ENCODE measurements at places on chromosomes 12 and 14.

DNA sequence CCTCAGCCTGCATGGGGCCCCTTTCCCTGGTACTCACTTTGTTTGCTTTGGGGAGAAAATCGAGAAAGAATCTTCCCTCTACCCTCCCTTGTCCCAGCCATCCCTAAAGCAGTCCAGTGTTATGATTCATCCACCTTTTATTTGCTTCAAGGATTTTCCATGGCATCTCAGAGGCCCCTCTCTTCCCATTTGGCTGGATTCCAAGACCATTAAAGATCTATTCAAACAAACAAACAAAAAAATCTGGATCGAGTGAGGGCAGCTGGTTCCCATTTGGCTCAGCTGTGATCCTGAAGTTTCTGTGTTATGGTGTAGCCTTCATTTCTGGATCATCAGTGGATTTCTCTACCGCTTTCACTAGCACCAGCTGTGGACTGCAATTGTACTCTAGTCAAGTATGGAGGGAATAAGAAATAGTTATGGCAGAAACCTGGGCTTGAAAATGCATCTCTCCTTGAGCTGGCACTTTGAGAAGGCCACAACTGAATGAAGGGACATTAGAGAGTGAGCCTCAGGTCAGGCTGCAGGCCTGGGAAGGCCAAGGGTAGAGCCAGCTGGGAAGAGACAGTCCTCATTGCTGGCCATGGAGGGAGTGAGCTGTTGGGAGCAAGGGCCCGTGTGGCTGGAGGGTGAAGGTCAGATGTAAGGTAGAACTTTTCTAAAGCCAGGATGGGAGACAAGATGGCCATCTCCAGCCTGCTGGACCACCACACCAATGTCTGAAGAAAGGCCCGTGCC lies 13.7 kb downstream of the KRT71 start:
- no peak for DNase-seq

DNA sequence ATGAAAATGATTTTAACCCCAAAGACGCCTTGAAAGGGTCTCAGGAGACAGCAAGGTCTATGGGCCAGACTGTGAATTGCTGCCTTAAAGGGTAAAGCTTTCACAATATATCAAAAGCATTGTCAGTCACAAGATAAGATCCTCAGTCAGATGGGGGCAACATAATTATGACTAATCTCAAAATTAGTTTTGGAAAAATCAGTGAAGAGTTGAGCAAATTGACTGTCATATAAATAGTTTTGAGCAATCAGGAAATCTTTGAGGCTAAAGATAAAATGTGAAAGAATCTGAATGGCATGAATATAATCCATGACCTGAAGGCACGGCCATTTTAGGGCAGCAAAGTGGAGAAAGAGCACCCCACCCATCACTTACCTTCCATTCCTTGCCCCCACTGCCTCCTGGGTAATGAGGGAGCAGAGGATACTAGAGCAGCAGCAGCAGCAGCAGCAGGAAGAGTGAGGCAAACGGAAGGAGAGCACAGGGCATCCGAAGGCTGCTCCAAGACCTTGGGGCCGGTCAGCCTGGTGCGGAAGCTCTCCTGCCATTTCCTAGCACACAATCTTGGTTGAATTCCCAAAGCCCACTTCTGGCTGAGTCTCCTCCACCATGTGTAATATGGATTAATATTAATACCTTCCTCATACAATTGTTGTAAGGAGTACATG lies 7.0 kb downstream of the STON2 start:
- no peak for DNase-seq

DNA sequence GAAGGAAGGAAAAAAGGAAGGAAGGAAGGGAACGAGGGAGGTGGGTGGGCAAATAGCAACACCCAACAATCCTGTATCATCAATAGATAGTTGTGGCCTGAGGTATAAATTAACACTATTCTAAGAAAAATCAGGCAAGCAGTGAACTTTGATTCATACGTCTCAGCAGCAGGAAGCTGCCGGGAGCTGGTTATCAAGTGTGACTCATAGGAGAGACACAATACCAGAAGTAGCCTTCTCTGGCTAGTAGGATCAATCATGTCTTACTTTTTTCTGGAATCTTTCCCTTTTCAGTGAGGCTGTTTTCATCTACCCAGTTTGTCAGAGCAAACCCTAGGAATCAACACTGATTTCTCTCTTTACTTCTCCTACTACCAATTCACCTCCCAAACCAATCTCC lies 780.5 kb downstream of the NRXN3 start:
- no peak for DNase-seq

DNA sequence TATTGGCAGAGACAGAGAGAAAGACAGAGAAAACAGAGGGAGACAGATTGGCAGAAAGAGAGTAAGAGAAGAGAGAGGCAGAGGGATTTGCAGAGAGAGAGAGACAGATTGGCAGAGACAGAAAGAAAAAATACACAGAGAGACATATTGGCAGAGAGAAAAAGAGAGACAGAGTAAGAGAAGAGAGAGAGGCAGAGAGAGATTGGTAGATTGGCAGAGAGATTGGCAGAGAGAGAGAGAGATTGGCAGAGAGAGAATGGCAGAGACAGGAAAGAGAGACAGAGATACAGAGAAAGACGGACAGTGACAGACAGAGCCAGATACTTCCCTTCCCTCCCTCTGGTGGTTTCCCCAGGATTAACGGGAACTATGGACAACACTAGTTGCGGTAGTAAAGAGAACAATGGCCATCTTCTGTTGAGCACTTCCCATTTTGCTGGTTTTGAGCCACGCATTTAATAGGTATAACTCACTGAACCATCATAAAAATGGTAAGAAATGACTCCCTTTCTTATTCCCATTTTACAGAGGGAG lies 2.6 kb upstream of the NOS1 start:
- no peak for DNase-seq

DNA sequence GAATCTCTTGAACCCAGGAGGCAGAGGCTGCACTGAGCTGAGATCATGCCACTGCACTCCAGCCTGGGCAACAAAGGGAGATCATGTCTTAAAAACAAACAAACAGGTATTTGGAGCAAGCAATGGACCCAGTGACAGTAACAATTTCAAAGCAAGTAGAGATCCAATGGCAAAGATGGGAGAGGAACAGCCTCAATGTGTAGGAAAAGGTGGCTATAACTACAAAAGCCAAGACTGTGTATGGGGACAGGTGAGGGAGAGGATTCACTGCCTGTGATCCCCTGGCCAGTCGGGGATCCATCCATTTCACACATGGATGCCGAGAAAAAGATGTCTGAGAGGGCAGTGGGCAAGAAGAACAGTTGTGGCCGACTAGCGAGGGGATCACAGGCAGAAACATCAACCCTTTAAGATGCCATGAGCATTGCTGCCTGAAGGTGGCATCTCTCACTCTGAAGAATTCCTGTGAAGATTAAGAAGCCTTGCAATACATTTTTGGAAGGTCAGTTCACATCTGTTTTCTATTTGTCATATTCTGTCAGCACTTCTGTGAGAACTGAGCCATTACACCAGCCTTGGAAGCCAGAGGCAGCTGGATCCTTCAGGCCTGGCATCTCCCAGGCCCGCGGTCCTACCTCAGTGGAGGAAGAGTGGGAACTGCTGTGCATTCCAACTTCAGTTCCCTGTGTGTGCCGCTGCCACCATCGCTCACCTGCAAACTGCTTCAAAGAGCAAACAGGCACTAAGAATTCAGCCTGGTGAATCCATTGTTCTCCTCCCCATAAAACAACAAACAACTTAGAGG lies 54.5 kb upstream of the FRS2 start:
- peak; percentile 58 for DNase-seq

DNA sequence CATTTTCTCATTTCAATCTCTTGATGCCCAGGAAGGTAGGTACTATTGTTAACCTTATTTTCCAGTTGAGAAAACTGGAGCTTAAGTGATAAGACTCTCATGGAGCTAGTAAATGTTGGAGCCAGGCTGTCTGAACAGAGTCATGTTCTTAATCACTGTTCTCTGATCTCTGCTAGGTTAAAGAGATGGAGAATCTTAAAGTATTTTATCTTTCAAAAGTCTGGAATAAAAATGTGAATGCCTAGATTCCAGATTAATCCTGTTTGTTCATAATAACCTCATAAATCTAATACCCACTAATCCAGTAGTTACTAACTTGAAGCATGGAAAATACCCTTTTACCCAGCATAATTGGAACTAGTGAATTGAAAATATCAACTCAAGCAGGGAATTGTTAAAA lies 341.0 kb upstream of the RGS6 start:
- no peak for DNase-seq

- DNase-seq, result no peak
Measured at GRCh38 chr14:104882991-104883660, 18.1 kb downstream of the CEP170B start.

DNA sequence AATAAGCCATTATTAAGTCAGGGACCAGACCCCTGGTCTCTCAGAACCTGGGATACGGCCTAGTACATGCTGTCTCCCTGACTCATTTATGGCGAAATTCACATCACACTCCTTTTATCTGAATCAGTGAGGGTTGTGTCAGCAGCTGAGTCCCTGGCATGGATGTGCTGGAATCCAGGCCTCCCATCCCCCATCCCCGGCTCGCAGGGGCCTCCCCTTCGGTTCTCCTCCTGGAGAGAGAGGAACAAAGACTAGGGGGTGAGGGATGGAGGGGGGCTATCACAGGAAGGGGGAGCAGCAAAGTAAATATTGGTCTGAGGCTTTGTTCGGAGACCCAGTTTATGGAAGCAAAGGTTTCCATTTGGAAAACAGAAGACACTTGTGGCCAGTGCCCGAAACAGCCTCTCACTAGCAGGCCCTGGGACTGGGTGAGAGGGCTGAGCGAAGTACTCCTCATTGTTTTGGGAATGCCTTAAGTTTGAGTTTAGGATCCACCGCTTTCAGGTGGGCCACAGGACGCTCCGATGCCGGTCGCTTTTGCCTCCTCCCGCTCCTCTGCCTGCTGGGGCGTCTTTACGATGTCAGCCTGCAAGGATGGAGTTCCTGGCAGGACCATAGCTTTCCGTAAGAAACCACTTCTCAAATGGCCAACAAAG lies 145.0 kb downstream of the PRKCH start:
- no peak for DNase-seq

- no peak for DNase-seq
Measured at GRCh38 chr12:103799857-103800771, 40.9 kb downstream of the NT5DC3 start.

- DNase-seq, result no peak
Measured at GRCh38 chr14:94805680-94806288, 35.9 kb upstream of the GSC start.

GRCh38 chr12:53765891-53766290 lies 14.1 kb upstream of the CISTR start:
- DNase-seq, result no peak

DNA sequence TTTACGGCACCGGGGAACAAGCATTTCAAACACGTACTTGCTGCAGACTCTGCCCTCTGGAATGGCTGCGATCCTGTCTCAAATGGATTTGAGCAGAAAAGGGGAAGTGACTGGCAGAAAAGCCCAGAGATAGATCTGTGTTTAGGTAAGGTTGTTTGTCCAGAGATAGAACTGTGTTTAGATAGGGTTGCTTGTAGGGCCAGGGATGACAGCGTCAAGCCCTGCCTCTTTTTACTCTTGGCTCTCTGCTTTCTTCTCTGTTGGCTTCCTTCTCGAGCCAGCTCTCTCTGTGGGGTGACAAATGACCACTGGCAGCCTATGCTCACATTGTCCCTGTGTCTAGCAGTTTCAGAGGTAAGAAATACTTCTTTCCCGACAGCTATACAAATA lies 11.4 kb downstream of the DGLUCY start:
- no peak for DNase-seq

All from right kidney (tissue), 9 donors.